Stomach (tissue), 19 donors: ENCODE measurements at places on chromosomes 13 and 19. TPM values are rescaled to one million over a fixed set of nuclear protein-coding genes. Genes with fewer than 3 reads are reported as not detected.

KLK15 gene
- total RNA-seq, result not detected

CD70 gene
- total RNA-seq, result not detected

TIMM29 gene
- 34.4 TPM for total RNA-seq

DDX49 gene
- total RNA-seq, result 70.4 TPM

ZNF304 gene
- 13.2 TPM for total RNA-seq

CLDN10 gene
- total RNA-seq, result not detected

AKAP11 gene
- total RNA-seq, result 41.5 TPM

LIM2 gene
- not detected for total RNA-seq

STOML3 gene
- not detected for total RNA-seq

DNA sequence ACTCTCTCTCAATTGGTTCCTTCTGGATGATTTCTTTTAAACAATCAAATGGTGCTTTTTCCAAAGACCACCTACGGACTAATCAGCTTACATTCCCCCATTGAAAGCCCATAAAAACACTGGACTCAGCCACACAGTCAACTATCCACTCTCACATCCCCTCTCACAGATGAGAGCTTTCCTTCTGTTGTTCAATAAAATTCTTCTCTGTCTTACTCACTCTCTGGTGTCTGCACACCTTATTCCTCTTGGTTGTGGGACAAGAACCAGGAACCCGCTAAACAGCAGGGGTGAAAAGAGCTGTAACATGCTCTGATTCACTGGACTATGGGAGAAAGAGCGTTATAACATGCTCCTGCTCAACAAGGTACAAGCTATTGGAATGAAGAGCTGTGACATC is 2896.2 kb downstream of the PCDH9 start:
- H3K4me3 ChIP-seq, result no peak overlapping the region
- no peaks in the 10 kb centered on the region for H3K4me1 ChIP-seq
- H3K27me3 ChIP-seq, result no peaks in the 10 kb centered on the region
- DNase-seq, result no peak

DNA sequence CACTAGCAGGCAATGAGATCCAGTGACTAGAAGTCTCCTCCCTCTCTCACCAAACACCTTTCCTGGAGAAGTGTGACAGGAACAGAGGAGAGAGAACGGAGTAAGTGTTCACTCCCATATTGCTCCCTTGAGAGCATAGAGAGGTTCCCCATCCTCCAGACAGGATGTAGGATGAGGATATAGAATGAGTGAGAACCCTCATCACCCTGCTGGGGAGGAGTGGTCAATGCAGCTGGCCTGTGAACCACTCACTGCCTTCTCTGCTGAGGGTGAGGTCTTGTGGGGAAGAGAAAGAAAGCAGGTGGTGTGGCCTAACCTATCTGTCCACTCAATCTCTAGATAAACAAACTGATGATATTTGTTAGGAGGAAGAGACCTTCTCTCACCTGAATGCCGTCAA is 386.6 kb downstream of the PCDH20 start:
- no peak overlapping the region for H3K4me3 ChIP-seq
- no peaks in the 10 kb centered on the region for H3K4me1 ChIP-seq
- H3K36me3 ChIP-seq, result no peaks in the 10 kb centered on the region
- DNase-seq, result no peak
- no peaks in the 10 kb centered on the region for H3K27me3 ChIP-seq
- no peak overlapping the region for H3K27ac ChIP-seq

- H3K27ac ChIP-seq, result no peak overlapping the region
- no peak overlapping the region for H3K4me3 ChIP-seq
- peaks cover 25% of the 10 kb centered on the region for H3K36me3 ChIP-seq
- no peaks in the 10 kb centered on the region for H3K27me3 ChIP-seq
- no peak for DNase-seq
- peaks cover 66% of the 10 kb centered on the region for H3K4me1 ChIP-seq
These were observed 57.9 kb downstream of the ELF1 start for GRCh38 chr13:40961214-40961613.

GRCh38 chr19:11190501-11190900 is 6.8 kb downstream of the KANK2 start:
- H3K4me3 ChIP-seq, result no peak overlapping the region
- H3K27ac ChIP-seq, result peak overlapping the region; percentile 68
- peaks cover 58% of the 10 kb centered on the region for H3K36me3 ChIP-seq

DNA sequence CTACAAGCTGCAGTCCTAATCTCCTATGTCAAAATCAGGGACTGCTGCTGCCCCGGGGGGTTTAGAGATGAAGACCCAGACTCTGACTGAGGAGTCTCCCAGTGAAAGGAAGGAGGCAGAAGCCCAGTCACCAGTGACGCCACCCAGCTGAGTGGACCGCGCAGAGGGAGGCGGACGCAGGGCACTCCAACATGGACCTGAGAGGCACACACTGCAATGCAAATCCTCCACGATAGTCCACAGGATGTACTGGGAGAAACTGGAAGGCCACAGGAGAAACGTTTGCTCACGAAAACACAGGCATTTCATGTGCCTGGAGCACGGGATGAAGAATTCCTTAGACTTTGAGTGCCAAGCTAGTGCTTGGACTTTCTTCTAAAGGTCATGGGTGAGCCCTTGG is 58.3 kb downstream of the IRS2 start:
- no peaks in the 10 kb centered on the region for H3K36me3 ChIP-seq
- no peak overlapping the region for H3K4me3 ChIP-seq
- H3K27me3 ChIP-seq, result no peaks in the 10 kb centered on the region
- DNase-seq, result no peak
- H3K4me1 ChIP-seq, result no peaks in the 10 kb centered on the region

DNA sequence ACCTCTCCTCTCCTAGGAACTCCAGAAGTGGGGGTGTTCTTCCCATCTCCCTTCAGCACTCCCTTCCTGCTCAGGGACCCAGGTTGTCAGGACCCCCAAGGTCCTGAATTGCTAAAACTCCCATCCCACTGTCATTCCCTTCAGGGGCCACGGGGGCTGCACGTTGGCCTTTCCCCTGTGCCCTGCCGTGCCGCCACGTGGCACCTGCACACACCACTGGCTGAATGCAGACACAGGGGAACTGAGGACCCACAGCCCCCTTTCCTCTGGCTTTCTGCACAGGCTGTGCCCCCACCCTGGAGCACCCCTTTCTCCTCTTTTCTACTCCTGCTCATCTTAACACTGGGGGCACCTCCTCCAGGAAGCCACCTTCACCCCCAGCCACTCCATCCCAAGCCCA is 9.0 kb downstream of the SHANK1 start:
- no peaks in the 10 kb centered on the region for H3K4me1 ChIP-seq
- no peak for DNase-seq
- no peaks in the 10 kb centered on the region for H3K36me3 ChIP-seq
- no peak overlapping the region for H3K27ac ChIP-seq
- H3K4me3 ChIP-seq, result no peak overlapping the region

DNA sequence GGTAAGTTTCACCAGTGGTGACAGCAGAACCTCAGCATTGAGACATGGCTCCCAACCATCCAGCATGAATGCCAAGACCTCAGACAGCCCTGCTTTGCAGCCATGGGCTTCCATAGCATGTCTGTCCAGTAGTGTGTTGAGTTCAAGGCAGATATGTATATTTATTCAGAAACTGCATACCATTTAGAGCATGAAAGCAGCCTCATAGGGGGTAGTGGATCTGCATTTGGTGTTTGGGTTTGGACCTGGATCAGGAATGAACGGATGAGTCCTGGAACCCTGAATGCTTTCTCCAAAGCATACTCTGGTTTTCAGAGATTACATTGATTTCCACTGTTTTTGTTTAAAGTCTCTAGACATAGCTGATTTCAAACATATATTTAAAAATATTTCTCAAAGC is 114.3 kb downstream of the ESD start:
- H3K36me3 ChIP-seq, result peaks cover 8% of the 10 kb centered on the region
- DNase-seq, result no peak
- no peaks in the 10 kb centered on the region for H3K27me3 ChIP-seq
- peaks cover 80% of the 10 kb centered on the region for H3K4me1 ChIP-seq
- H3K4me3 ChIP-seq, result no peak overlapping the region
- no peak overlapping the region for H3K27ac ChIP-seq

DNA sequence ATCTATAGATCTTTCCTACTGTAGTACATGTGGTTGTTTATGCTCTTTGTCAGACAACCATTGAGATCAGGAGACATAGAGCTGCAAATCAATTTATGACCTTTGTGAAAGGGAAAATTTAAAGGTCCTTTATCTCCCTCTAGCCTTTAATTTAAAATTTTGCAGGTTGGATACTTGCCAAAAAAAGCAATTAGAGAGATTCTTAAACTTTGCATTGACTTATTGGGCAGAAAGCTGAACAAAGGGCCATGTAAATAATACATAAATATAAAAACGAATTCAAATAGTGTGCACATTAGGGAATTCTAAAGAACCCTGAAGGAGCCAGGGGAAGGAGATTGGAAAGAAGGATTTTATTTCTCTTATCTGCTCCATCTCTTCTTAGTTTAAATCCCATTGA is 22.0 kb upstream of the RB1 start:
- no peak for DNase-seq
- no peaks in the 10 kb centered on the region for H3K27me3 ChIP-seq
- H3K27ac ChIP-seq, result no peak overlapping the region
- H3K4me1 ChIP-seq, result no peaks in the 10 kb centered on the region
- H3K36me3 ChIP-seq, result no peaks in the 10 kb centered on the region

DNA sequence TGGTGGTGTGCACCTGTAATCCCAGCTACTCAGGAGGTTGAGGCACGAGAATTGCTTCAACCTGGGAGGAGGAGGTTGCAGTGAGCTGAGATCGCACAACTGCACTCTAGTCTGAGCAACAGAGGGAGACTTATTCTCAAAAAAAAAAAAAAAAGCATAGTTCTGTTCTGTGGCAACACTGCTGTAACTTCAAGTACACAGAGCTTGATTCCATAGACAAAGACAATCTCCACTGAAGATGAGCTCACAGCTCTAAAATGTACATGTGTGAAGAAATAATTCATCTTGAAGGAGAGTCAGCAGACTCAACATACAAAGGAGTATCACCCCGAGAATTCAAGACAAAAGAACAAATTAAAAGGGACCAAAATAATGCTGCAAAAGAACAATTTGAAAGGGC is 47.8 kb downstream of the KCTD15 start:
- H3K4me3 ChIP-seq, result no peak overlapping the region
- H3K4me1 ChIP-seq, result no peaks in the 10 kb centered on the region
- H3K27ac ChIP-seq, result no peak overlapping the region
- H3K36me3 ChIP-seq, result no peaks in the 10 kb centered on the region

- DNase-seq, result no peak
- peak overlapping the region; percentile 49 for H3K27ac ChIP-seq
- H3K36me3 ChIP-seq, result peaks cover 73% of the 10 kb centered on the region
- peaks cover 34% of the 10 kb centered on the region for H3K4me1 ChIP-seq
These were observed 13.5 kb upstream of the FKRP start for GRCh38 chr19:46732172-46732938.

DNA sequence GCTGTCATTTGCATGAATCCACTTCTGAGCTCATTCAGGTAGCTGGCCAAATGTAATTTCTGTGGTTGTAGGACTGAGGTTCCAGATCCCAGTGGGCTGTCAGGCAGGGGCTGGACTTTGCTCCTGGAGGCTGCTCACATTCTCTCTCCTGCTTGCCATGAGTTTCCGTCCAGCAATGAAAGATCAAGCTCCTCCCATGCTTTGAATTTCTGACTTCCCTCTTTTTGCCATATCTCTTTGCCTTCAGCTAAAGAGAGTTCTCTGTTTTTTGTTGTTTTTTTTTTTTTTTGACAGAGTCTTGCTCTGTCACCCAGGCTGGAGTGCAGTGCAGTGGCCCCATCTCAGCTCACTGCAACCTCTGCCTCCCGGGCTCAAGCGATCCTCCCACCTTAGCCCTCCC is 76.9 kb downstream of the ING1 start:
- H3K4me3 ChIP-seq, result no peak overlapping the region
- no peak overlapping the region for H3K27ac ChIP-seq
- DNase-seq, result no peak
- no peaks in the 10 kb centered on the region for H3K36me3 ChIP-seq

- peak overlapping the region; percentile 19 for H3K27ac ChIP-seq
- H3K36me3 ChIP-seq, result peaks cover 46% of the 10 kb centered on the region
- peak overlapping the region; percentile 1 for H3K4me3 ChIP-seq
- peaks cover 90% of the 10 kb centered on the region for H3K4me1 ChIP-seq
These were observed 5.5 kb downstream of the TPT1 start for GRCh38 chr13:45335397-45336024.

DNA sequence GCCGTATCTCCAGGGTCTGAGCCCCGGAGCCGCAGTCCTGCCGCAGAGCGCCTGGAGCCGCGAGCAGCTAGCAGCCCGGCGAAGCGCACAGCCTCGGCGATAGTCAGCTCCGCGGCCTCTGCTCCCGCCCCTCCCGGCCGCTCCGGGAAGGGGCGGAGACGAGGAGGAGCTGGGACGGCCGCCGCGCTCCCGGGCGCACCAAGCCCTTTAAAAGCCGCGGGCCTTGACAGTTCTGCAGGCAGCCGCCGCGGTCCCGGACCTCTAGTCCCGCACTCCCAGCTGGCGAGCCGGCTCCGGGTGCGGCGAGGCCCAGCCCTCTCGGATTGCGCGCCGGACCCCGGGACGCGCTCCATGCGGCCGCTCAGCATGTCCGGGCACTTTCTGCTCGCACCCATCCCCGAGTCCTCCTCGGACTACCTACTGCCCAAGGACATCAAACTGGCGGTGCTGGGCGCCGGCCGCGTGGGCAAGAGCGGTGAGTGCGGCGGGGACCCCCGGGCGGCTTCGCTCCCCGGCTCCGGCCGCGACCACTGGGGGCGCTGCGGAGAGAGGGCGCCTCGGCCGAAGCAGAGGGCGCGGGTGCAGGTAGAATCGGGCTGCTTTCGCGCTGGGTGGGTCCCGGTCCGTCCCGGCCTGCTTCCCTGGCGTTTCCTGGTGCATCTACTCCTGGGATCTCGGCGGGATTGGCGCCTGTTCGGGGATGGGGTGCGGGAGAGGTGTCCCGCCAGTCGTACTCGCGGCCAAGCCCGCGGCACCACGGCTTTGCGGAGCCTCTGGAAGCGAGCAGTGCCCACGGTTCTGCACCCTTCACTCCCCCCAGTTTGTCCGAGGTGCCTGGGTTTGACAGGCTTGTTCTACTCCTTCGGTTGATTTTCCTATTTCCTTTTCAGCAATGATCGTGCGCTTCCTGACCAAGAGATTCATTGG is at the start of gene RASL11A:
TSS of gene RASL11A (plus strand) at position 237 of the 927 bp plus-strand sequence. CDS start at position 352, 115 bp downstream.
- peaks cover 4% of the 10 kb centered on the region for H3K4me1 ChIP-seq
- H3K4me3 ChIP-seq, result peak within 1 kb of the TSS; percentile 83
- H3K36me3 ChIP-seq, result no peaks in the 10 kb centered on the region

GRCh38 chr19:47344425-47344824 is 4.7 kb upstream of the DHX34 start:
- no peak for DNase-seq
- no peaks in the 10 kb centered on the region for H3K27me3 ChIP-seq

DNA sequence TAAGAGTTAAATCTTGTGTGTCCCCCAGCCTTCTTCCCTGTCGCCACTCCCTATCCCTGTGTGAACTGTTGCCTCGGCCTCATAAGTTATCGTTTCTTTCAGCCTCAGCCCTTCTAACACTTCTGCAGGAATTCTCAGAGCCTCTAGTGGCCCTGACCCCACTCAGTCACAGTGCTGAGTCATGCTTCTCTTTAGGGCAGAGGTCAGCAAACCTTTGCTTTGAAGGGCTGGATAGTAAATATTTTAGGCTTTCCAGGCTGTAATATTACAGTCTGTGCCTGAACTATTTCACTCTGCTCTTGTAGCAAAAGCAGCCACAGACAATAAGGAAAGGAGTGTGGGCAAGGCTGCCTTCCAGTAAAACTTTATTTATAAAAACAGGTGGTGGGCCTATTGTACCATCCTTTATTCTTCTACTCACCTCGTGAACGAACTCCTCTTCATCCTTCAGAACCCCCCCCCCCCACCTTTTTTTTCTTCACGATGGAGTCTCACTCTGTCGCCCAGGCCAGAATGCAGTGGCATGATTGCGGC is 22.1 kb downstream of the MYO9B start:
- peaks cover 12% of the 10 kb centered on the region for H3K4me1 ChIP-seq
- no peaks in the 10 kb centered on the region for H3K27me3 ChIP-seq
- H3K4me3 ChIP-seq, result no peak overlapping the region
- DNase-seq, result no peak
- H3K27ac ChIP-seq, result peak overlapping the region; percentile 85
- peaks cover 16% of the 10 kb centered on the region for H3K36me3 ChIP-seq

- peaks cover 63% of the 10 kb centered on the region for H3K36me3 ChIP-seq
- no peaks in the 10 kb centered on the region for H3K27me3 ChIP-seq
- peaks cover 44% of the 10 kb centered on the region for H3K4me1 ChIP-seq
- no peak overlapping the region for H3K4me3 ChIP-seq
These were observed 2.6 kb downstream of the LENG1 start for GRCh38 chr19:54156953-54157352.
